ENCODE measurements at places on chromosomes 3 and 15.

DNA sequence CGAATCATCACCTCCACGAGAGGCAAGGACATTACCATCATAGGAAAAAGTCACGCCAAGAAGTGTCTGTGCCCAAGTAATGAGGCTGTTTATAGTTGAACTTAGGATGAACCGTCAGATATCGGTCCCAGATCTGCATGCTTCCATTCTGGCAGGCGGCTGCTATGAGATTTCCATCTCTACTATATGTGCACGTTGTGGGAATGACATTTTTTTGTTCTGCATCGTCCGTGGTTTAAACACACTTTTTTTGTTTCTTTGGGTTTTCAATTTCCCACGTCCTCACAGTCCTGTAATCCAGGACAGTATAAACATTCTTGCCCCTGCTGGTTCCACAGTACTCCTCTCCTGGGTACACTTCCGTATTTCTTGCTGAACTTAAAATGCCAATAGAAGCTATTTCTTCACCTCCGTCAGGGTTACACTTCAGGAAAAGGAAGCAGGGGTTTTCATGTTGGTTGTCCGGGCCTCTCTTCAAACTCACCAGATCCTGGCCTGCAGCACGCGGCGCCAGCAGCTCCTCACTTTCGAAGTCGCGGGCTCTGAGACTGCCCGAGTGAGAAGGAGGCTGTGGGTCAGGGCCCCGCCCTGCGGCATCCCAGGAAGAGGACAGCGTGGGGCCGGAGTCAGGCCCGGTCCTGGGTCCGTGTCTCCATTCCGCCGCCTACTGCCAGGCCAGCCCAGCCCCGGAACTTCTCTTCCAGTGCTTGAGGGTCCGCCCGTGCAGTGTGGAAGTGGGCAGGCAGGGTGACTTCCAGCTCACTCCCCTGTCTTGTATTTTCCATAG is 9.8 kb upstream of the TM4SF4 start:
- no peak for DNase-seq

DNA sequence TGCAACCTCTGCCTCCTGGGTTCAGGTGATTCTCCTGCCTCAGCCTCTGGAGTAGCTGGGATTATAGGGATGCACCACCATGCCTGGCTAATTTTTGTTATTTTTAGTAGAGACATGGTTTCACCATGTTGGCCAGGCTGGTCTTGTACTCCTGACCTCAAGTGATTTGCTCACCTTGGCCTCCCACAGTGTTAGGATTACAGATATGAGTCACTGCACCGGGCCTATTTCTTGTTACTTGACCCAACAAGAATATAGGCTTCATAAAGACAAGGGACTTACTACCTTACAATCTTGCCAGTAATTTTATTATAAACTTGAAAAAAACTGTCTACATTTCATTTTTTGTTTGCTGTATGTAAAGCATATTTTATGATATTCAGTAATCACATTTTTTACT is 21.4 kb upstream of the ZBTB47 start:
- DNase-seq = no peak

DNA sequence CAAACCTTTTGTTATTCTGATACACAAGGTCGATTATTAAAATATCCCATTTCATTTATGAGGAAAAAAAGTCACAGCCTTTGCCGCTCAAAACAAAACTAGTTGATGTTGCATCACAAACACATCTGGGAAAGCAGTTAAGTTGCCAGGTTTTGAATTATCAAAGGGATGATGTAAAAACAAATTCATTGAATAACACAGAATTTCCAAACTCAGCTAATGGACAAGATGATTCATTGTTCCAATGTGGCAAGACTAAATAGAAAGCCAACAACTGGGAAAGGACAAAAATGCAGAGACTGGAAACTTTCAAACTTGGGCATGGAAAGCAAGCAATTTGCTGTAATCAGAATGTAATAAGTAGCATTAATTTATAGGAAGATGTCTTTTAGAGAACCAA is 610.0 kb upstream of the ZNF385D start:
- DNase-seq = no peak

DNA sequence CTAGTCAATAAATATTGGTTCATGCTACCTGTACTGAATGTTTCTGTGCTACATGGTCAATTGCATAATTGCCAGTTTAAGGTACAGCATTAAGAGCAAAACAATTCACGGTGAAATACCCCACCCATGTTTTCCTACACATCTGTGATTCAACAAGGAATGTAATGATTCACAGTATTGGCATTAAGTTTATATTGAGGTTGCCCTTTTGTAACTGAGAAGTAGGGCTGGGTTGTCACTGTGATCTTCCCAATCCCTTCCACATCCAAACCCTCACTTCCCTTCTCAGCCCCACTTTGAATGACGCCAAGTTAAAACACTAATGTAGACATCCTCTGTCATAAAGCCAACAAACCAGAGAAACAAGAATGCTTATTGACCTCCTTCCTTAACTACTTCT is 112.0 kb upstream of the TJP1 start:
- no peak for DNase-seq

DNA sequence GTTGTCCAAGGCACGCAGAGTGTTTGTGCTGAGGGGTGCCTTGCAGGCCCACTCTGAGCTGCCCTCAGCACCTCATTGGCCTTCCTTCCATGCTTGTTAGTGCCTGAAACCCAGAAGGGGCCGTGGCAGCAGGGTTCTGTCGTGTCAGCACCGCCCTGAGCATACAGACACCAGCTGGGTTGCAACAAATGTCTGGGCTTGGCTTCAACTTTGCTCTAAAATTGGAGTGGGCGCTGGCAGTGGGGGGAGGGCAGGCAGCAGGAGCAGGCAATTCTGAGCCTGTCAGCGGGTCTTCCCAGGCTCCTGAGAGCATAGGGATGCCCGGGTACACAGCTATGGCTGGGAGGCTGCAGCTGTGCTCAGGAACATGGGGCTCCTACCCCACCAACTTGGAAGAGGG is 464.3 kb downstream of the EPHA3 start:
- DNase-seq = no peak

DNA sequence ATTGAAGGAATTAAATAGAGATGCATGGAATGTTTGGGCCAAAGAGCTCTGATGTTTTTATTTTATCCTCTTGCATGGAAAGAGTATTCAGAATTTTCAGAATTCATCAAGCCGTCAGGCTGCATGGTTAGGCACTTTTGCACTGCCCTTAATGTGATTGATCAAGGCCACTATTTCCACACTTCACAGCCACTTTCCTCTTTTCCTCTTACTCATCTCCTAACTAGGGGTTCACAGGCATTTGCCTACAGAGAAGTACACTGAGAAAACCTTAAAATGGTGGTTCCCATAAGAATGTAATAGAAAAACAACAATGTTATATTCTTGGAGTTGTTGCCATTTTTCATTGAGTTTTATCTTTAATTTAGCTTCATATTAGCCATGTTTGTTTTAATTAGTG is 10.9 kb downstream of the SLC35A5 start:
- DNase-seq = no peak

GRCh38 chr3:4979428-4980228 is at the start of gene BHLHE40:
Gene BHLHE40 (plus strand): TSS chr3:4979437. CDS start chr3:4979719, 282 bp downstream.
- DNase-seq = no peak

DNA sequence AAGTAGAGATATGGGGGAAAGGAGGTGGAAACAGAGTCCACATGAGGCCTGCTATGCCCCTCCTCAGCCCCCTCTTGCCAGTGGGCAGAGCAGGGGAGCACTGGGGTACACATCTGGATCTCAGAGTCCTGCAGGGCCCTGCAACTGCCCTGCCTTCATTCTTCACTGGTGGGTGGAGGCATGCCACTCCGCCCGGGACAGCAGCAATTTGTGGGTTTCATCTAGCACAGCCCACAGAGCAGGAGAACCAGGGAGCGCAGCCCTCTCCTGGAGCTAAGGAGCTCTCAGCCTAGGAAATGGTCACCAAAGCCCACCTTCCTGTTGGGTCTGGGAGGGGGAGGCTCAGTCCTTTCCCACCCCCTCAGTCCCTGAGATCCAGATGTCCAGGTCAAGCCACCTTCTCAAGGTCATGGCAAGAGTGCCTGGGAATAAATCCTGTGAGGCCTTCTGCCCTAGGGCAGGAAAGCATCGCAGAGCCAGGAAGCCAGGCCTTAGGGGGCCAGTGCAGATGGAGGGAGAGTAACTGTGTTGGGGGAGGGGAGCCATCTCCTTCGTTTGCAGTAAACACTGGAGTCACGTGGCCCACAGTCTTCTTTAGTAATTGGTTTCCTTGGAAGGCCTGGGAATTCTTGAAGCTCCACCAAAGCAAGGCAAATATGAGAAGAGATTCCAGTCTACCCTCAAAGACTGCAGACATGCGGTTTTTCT is 31.0 kb downstream of the ANP32A start:
- no peak for DNase-seq

DNA sequence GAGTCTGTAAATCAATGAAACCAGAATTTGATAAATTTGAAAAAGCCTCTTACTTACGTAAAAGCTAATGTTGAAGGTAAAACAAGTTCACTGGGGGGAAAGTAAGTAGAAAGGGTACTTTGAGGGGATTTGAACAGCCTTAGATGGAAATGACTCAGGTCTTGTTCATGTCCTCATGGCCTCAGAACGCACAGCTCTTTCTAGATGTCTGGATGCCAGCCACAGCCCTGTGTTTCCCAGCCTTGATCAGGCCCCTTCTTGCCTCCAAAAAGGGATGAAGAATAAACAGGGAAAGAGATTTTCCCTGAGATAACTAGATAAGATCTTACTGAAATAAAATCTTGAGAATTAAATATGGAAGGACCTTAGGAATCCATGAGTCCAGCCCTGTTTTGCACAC is 237.1 kb upstream of the GOLGA6L4 start:
- DNase-seq = no peak

DNA sequence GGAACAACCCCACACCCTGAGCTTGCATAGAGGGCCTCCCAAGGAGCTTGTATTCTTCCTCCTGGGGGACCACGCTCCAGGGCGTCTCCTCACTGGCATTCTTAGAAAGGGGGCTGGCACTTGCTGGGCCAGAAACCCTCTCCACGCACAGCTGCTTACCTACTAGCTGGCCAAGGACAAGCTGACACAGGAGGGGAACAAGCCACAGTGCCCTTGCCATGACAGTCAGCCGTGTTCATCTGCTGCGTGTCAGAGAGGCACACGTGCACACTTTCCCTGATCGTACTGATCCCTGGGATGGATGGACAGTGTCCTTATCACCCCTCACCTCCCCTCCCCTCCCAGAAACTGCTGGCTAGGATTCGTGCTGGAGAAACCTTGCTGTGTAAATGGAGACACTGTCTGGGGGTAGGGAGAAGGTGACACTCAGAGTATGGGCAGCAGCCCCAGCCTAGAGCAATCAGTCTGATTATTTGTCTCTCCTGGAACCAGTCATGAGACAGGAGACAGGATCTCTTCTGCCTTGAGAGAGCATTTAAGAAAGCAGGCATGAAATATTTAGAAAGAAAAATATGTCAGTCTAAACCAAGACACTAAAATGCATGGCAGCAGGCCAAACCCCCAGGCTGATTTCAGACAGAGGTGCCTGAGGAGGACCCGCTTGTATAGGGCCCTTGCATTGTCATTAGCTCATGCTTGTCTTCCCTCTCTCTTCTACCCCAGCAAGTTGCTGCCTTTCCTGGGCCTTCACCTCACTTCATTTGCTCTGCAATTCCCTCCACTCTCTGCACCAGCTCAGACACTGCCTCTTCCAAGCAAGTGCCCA is 311.8 kb upstream of the TRIM42 start:
- DNase-seq = no peak

DNA sequence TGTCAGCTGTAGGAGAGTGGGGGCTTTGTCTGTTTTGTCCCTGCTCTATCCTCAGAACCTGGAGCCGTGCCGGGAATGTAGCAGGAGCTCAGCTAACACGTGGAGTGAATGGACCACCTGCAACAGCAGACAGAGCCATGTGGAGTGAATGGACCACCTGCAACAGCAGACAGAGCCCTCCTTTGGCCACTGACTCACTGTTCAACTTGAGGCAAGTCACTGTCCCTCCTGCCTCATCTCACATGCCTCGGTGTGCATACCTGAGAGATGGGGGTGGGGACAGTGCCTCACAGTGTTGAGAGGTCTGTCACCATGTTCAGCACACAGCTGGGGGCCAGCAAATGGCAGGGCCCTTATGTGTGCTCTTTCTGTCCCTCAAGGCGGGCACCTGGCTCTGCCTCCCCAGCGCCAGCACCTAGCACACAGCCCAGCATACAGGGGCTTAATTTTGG is 27.9 kb downstream of the FEM1B start:
- DNase-seq = no peak

DNA sequence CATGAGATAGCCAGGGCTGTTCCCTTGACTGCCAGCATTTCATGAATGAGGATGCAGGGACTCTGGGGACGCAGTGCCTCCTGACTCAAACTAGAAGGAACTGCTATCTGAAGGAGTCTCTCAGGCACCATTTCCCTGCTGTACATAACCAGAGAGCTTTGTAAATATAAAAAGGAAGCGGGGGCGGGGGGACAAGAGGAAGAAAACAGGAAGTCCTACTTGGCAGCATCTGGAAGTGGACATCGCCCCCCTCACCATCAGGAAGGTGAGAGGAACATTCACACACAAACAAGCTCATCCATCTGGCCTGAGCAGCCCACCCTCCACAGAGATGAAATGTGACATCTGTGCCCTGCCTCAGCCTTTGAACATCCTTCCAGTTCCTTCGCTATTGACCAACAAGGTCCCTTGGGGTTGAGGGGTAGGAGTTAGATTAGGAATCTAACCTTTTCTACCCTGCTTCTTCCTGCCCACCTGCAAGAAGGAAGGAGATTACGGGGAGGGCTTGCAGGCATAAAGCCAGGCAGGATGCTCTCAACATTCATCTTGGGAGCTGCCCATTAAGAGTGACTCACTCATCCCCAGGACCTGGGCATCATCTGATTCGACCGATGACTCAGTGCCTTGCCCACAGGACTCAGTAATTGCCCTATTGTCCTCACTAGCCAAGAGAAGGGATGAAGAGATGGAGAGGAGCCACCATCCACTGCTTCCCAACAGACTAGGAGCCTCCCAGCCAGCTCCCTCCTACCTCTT is 31.9 kb downstream of the SH3BP5 start:
- no peak for DNase-seq

GRCh38 chr15:39456159-39456558 is 124.7 kb upstream of the THBS1 start:
- no peak for DNase-seq

DNA sequence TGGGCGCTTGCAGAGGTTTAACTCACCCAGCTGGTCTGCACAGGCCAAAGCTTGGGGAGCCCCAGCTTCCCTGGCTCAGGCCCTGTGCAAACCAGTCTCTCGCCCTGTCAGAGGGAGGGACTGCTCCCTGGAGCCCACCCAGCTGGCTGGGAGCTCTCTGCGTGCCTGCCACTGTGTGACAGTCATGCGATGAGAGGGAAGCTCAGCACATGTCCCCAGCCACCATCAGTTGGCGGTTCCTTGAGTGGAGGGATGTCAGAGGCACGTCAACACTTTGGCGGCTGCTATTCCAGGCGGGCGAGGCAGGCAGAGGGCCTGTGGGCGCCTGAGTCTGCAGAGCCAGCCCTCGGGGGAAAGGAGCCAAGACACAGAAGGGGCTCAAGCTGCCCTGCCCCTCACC is 324.6 kb downstream of the UACA start:
- DNase-seq = no peak

GRCh38 chr15:29124581-29125381 is 144.8 kb downstream of the NSMCE3 start:
- DNase-seq = no peak

DNA sequence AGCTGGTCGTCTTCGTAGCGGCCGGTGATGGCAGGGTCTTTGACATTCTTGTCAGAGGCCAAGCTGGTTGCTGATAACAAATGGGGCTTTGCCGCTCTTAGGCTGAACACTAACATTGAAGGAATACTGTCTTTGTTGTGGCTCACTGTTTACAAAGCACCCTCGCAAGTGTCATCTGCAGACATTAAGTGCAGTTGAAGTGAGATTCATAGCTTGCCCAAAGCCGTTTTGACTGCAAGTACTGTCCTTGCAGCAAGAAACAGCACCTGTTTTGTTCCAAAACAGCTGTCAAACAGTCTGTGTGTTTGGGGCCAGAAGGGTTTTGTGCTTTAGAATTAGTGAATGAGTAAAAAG is 568 bp downstream of the SENP2 start:
- DNase-seq = no peak

Data from stimulated activated CD8-positive, alpha-beta memory T cell treated with anti-CD3 and anti-CD28 coated beads, Interleukin-4, amount 100 ng/mL, for 1 hour (primary cell).